ENCODE measurements at places on chromosomes 2 and 18.

DNA sequence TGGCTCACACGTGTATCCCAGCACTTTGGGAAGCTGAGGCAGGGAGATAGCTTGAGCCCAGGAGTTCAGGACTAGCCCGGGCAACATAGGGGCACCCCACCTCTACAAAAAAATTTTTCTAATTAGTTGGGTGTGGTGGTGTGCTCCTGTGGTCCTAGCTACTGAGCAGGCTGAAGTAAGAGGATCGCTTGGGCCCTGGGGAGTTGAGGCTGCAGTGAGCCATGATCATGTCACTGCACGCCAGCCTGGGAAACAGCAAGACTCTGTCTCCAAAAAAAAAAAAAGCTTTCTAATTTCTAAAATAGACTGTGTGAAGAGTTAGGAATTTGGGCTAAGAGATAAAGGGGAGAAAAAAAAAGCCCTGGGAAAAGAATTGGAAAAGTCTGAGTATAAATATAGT is 51.9 kb upstream of the NAB1 start:
- DNase-seq: no peak

DNA sequence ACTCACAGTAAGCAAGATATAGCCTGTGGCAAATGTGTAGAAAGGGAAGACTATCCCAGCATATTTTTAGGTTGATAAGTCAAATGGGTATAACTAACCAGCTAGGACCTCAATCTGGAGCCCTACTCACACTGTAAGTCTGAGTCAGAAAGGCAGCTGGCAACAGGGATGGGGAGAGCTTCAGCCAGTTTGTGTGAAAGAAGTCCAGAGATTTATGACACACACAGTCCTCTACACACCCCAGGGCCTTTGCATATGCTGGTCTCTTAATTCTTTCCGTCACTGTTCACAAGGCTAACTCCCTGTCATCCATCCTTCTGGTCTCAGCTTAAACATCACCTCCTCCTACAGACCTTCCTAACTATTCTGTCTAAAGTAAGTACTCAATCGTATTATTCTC is 5.9 kb upstream of the TCF4 start:
- no peak for DNase-seq

DNA sequence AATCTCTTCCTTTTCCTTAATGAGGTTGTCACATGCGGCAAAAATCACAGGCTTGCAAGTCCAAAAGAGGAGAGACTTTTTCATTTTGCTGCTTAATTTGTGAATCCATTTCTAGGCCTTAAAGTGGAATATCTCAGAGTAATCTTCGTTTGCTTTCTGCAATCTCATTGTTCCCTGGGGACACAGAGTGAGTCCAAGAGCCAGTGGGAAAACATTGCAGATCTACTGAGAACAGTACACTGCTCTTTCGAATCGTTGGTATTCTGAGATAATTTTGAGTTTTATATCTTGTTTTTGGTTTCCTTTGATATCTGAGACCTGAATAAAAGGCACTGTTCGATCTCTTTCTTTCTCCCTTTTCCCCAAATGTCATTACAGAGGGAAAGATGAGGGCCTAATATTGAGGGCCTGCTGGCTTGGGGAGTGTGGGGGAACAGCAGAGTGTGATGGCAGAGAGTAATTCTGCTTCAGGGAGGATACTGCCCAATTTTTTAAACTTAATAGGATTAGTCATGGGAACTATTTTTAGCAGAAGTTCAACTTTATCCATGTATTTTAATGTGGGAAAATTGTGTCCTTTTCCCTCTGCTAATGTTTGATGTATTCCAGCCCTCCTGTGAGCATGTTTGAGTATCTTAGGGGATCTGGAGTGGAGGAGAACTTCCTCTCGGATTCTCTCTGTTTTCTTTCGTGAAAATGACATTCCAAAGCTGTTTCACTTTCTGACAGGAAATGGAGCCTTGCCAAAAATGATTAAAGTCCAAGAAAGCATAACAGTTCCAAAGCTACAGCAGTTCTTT is 418.2 kb upstream of the ZEB2 start:
- peak; percentile 46 for DNase-seq

GRCh38 chr2:15243762-15244161 is 317.4 kb downstream of the NBAS start:
- DNase-seq: peak; percentile 32

GRCh38 chr2:112674229-112674628 is 28.5 kb downstream of the SLC20A1 start:
- DNase-seq: no peak

DNA sequence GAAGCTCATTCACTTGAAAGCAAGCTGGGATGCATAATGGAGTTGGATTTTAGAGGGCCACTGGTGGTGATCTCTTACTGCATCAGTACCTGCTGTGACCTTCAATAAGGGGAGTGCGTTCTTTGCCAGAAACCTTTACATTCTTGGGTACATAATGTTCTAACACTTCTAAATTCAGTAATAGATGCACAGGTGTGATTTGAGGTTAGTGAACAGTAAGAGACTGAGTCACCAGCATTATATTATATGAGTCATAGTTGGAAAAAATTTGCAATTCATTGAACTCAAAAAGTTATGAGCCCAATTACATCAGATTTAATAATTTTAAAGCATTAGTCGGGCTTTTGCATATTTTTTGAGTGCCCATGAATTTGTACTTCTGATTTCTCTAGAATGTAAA is 803.3 kb downstream of the ADCYAP1 start:
- no peak for DNase-seq

DNA sequence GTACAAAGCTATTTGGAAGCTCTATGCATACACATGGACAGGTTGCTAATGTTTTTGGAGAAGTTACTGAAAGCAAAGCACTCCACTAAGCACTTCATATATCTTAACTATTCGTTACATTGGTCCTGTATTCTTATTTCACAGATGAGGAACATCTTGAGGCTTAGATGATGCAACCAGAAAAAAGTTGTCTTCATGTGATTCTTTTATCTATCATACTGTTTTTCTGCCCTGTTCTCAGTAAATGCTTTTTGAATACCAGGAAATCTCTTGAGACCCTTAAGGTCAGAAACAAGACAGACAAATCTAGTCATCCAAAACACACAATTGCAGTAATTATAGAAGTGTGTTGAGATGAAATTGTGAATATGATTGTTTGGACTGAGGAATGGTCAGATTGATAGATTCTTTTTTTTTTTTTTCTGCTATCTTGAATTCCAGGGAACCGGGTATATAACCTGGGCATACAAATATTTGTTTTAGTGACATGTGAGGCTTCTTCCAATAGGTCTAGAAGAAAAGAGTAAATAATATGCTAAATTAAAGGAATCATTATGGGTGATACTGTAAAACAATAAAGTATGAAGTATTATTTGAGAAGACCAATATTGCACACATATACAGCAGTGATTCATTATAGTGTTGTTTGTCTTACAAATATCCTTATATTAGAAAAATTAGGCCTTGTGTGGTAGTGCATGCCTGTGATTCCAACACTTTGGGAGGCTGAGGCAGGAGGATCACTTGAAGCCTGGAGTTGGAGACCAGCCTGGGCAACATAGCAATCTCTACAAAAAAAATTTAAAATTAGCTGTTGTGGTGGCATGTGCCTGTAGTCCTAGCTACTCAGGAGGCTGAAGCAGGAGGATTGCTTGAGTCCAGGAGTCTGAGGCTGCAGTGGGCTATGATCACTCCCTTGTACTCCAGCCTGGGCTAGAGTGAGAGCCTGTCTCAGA is 33.7 kb downstream of the EHBP1 start:
- no peak for DNase-seq

DNA sequence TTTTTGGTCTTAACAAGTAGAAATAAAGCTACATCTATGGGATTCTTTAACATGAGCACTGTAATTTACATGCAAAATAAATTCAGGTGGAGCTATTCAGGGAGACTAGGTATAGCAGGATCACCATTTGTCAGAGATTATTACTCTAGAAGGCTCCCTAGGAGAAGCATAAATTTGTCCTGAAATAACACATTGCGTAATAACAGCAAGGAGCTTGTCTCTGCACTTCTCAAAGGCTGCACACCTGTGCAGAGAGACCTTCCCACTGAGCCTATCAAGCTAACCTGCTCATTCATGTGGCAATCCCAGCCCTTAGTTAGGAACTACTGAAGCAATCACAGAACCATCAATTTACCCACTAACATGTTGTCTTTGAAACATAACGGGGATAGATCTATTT is 437.4 kb upstream of the MC4R start:
- no peak for DNase-seq

- no peak for DNase-seq
Observed at GRCh38 chr2:192827735-192828134, 633.0 kb upstream of the TMEFF2 start.

- no peak for DNase-seq
Observed at GRCh38 chr18:52963481-52963880, 623.5 kb downstream of the DCC start.

DNA sequence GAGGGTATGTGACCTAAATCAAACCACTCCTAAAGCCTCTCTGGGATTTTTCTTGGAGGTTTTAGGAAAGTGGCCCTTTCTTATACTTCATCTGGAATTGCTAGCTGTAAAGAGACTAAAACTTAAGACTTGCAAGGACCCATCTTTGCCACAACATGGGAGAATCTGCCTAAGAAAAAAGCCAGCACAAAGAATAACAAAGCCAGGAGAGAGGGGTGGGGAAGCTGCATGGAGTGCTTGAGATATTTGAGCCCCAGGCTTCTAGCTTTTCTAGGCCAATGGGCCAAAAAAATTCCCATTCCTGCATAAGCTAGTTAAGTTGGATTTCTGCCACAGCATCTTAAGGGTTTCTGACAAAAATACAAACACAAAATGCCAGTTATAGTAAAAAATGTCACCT is 38.5 kb upstream of the LYPD6 start:
- DNase-seq: no peak

GRCh38 chr2:1749489-1750119 is 5.3 kb upstream of the PXDN start:
- DNase-seq: no peak

DNA sequence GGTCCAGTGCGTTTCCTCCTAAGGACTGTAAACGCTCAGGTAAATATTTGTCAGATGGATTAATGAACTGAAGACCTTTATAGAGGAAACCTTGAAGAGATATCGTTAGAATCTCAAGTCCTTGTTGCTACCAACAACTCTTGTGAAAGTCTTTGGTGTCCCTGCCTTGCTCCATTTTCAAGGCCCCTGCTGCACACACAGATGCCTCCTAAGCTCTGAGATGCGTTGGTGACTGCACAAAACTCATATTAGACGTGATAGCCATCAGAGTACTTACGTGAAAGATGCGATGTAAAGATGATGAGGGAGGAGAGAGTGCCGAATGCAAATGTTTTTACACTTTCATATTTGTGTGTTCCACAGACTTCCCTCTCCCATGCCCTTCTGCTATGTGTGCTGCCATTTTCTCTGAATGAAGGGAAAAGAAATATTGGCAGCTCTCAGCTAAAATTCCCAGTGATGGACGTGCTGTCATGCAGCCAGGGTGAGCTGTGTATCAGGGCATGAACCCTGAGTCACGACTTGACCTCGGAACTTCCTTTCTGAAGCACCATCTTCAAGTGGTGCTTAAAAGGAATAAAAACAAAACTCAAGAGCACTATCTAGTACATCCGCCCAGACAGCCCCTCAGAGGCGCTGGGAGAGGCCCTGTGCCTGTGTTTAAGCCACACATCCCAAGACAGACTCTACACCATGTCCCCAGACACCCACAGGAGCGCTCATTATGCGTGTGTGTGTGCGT is 117.4 kb downstream of the FAM210A start:
- DNase-seq: no peak

GRCh38 chr2:60899892-60900249 is 18.5 kb downstream of the REL start:
- no peak for DNase-seq

DNA sequence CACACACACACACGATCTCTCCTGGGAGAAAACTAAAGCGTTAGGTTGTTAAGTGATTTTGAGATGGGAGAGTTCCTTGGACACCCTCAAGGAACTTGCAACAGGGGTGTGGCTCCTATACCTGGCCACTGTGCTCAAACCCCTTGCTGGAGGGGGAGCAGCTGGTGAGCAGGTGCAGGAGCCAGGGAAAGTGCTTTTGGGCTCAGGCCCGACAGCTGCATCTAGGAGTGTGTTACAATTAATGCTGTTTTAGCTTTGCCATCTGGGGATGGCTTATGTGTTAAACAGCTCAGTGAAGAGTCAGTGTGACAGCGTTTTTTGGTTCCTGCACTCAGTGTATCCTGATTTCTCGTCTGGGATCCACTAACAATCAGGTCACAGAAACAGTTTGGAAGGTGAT is 510.8 kb downstream of the TRIB2 start:
- DNase-seq: no peak

DNA sequence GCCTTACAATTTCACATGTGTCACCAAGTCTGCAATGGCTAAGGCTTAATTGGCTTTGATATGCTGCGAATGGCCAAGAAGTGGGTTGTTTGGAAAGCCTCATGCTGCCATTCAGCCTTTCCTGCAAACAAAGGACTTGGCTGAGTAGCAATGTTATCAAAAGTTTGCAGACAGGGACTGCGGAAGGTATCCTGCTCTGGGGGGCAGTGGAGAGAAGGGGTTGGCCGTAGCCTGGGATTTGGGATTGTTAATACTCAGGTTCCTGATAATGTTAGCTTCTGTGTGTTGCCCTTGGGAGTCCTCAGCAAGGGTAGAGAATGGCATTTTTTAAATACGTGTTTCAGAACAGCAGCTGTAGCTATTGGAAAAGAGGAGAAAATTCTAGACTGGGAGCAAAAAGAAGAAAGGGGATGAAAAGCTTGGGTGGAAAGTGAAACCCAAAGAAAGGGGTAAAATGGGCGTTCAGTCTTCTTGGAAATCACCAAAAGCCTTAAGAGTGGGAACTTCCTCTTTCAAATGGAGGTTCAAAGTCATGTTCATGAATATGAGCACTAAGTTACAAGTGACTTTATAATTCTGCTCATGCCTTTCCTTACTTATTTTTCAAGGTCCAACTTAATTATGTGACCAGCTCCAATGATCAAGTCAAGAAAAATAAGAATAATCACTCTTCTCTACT is 325.1 kb downstream of the RNF144A start:
- no peak for DNase-seq

- DNase-seq: no peak
Observed at GRCh38 chr2:188751816-188752215, 222.4 kb upstream of the COL3A1 start.

Measured in retinal pigment epithelial cell (primary cell).